ENCODE measurements at places on chromosomes 16 and 17. TPM values are rescaled to one million over a fixed set of nuclear protein-coding genes. Genes with fewer than 3 reads are reported as not detected.

GRCh38 chr16:23924128-23924527 lies 88.3 kb downstream of the PRKCB start:
- no peak for DNase-seq

GRCh38 chr17:63986821-63987220 lies 11.3 kb upstream of the PRR29 start:
- DNase-seq = peak; percentile 63

DNA sequence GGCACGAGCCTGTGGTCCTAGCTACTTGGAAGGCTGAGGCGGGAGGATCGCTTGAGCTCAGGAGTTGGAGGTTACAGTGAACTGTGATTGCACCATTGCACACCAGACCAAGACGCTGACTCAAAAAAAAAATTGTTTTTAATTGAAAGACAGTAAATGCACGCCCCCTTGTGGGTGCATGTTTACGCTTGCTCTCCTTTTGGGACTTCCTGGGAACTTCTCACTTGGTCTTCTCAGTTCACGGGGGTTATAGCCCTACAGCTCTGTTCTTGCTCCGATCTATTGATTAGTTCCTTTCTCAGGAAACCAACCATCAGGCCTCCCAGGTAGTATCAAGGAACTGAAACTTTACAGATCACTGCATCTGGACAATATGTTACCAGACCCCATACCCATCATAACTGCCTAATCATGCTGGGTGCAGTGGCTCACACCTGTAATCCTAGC lies 14.2 kb upstream of the RIPOR1 start:
- DNase-seq = peak; percentile 66

DNA sequence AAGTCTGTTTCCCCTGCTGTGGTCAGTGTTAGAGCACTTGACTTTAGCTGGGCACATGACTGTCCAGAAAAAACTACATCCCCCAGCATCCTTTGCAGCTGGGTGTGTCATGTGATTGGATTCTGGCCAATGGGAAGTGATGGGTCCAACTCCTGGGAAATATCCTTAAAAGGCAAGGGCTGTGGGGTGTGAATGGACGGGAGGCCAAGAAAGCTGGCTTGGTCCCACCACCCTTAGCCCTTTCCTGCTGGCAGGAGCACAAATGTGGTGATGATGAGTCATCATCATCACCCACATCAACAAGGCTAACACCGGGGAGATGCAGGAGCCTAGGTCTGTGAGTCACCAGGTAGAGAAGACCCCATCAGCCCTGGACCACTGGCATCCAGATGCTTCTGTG lies 341.7 kb downstream of the C16orf95 start:
- peak; percentile 87 for DNase-seq

GRCh38 chr17:40303009-40303657 lies 5.8 kb upstream of the RARA start:
- peak; percentile 85 for DNase-seq

- no peak for DNase-seq
Observed at GRCh38 chr16:22665048-22665797, 148.7 kb upstream of the HS3ST2 start.

- DNase-seq = no peak
Observed at GRCh38 chr17:30520882-30521281, 43.7 kb downstream of the GOSR1 start.

DNA sequence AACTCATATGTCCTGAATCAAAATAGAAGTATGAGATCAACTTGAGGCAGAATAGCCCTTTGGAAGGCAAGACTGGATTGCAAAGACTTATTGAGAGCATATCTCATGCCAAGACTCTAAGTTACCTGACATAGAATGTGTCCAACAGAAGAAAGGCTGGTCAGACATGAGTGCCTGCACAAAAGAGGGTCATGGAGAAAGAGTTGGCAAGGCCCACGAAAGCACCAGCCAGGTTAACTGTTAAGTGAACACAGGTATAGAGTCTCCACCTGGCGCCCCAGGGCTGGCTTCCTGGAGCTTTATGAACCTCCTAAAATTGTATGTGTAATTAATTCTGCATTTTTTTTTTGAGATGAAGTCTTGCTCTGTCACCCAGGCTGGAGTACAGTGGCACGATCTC lies 71.0 kb downstream of the CMC2 start:
- no peak for DNase-seq

GRCh38 chr17:8888704-8889302 lies 21.3 kb upstream of the PIK3R6 start:
- no peak for DNase-seq

DNA sequence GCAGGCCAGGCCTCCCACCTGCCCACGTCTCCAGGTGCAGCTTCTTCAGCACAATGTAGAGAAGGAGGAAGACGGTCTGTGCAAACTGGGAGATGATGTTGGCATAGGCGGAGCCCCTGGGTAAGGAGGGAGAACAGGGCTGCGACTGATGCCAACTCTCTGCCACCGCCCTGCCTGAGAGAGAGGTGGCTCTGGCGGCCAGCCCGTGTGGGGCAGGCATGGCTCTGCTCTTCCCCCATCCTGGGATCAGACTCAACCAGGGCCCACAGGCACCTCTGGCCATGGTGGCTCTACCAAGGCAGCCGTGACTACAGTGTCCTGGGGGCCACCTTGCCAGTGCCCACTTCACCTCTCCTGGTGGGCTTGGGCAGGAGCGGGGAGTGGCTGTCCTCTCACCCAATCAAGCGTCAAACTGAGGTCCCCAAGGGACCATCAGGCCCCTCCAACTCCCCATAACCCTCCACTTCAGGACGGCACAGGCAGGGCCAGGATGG lies 8.6 kb downstream of the SLC47A2 start:
- DNase-seq = no peak

SETD6 gene
- 16.4 TPM for total RNA-seq

OR2C1 gene
- total RNA-seq = not detected

CLEC10A gene
- total RNA-seq = not detected

SENP3 gene
- total RNA-seq = 56.5 TPM

Measured in endothelial cell of umbilical vein (primary cell).